Thymus (tissue), 14 donors: ENCODE measurements at places on chromosomes 5 and 9. TPM values are rescaled to one million over a fixed set of nuclear protein-coding genes. Genes with fewer than 3 reads are reported as not detected.

DNA sequence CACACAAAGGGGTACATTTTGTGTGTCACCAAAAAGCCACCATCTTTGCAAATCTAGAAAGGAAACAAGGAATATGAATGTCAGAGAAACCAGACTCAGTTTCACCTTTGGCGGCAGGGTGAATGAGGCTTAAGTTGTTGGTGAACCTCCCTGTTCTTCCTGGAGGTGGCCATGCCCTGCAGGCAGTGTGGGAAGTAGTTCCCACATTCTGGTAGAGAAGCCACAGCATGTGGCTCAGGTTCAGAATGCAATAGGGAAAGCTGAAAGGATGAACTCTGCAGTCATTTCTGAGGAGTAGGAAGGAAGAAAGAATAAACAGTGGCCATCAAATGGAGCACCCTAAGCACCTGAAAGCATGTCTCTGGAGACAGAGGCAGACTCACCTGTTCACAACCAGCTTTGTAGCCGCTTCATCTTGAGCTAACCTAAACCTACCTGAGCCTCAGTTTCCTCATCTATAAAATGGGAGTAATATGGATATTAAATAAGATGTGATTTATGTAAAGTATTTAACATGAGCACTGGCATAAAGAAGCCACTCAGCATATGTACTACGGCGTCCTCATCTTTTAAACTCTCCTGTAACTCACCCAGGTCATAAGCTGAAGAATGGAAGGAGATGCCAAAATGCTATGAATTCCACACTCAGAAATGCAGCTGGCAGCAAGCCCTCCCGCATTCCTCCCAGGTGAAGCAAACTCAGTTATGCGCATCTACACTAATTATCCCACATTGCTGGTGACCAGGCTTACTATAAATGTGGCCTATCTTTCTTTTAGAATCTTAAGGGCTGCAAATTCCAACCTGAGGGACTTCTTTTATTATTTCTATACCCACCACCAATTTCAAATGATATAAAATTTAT, 86.0 kb downstream of the ZNF608 start:
- no peak for DNase-seq

The C5orf58 gene
- not detected for total RNA-seq

GRCh38 chr5:73186976-73187375, 14.0 kb downstream of the TMEM174 start:
- DNase-seq = no peak

GRCh38 chr5:141870871-141871270, 7.3 kb downstream of the PCDH1 start:
- no peak for DNase-seq

DNA sequence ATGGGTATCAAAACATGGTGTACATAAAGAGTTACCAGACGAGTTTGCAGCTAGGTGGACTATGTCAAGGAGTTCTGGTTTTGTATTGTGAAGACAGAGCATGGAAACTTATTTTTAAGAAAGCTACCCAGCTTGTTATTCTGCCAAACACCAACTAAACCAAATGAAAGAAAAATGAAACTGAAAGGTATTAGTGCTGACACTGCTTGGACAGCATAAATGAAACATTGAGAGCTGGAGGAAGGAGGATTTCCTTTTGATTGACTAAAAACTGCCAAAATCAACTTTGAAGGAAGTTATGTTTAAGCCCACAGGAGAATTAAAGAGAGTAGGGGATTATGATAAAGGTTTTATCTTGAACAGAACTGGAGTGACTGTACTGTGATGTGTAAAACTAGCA, 766.2 kb downstream of the PTPRD start:
- DNase-seq = no peak

GRCh38 chr9:12884736-12885395, 110.0 kb downstream of the LURAP1L start:
- no peak for DNase-seq

GRCh38 chr5:52853650-52854049, 65.9 kb downstream of the ITGA1 start:
- DNase-seq = no peak

GRCh38 chr5:115940080-115940810, 22.0 kb upstream of the LVRN start:
- DNase-seq = no peak

The TAF11L5 gene
- total RNA-seq = not detected

DNA sequence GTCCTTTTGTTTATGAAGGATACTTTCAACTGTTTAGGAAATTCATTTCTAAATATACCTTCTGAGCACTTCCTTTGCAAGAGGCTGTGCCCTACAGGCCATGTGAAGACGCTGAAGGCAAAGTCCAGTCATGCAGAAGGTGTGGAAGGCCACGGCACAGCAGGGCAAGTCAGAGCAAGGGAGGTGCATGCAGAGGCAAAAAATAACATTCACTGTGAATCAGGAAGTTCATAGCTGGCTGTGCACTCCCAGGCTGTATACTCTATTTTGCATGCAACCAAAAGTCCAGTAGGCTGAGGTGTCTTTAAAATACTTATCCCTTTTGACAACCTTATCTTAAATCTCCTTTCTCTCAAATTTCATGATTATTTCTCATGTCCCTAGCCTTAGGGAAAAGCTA, 50.3 kb downstream of the GNAQ start:
- no peak for DNase-seq

The ZNF354C gene
- total RNA-seq = 6.0 TPM

DNA sequence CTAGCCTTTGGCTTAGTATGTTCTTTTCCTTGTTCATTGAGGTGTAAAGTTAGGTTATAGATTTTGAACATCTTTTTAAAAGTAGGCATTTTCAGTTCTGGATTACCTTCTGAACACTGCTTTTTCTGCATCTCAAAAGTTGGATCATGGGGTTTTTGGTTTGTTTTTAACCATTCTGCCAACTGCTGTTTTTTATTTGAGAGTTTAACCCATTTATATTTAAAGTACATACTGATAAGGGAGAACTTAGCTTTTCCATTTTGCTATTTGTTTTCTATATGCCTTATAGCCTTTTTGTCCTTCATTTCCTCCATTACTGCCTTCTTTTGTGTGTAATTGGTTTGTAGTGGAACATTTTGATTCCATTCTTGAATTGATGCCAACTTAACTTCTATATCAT, 30.5 kb upstream of the ZNF169 start:
- DNase-seq = no peak

DNA sequence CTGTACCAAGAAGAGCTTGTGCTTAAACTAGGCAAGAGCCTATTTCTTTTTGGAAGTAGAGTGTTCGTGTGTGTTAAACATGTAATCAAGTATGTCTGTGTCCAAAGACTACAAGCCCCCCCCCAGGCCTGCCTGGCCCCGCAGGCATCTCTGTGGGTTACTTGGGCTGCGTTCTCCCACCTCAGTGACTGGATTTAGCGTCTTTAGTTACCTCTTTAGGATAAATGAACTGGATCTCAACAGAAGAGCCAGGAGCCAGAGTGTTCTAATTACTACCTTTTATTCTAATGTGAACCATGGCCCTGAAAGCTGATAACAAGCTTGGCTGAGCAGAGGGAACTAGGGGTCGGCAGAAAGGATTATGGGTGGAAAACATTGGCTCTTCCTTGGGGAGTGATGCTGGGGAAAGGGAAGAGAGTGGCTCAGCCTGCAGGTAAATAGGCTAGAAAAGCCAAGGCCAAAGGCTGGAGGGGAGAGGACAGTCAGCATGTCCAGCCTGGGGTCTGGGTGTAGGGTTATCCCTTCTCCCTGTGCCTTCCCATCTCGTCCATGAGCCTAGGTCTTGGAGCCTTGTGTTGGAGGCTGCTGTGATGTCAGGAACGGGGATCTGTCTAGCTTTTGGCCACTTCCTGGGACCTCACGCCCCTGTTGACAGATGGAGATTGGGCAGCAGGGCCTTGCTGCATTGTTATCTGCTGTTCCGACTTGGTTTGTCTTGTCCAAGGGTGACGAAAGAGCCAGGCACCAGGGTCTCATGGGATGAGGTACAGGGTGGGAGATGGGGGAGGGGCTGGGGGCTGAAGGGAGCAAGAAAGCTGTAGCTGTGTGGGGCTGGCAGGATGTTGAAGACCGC, 11.1 kb downstream of the CD74 start:
- no peak for DNase-seq

The NTMT1 gene
- total RNA-seq = 23.9 TPM

DNA sequence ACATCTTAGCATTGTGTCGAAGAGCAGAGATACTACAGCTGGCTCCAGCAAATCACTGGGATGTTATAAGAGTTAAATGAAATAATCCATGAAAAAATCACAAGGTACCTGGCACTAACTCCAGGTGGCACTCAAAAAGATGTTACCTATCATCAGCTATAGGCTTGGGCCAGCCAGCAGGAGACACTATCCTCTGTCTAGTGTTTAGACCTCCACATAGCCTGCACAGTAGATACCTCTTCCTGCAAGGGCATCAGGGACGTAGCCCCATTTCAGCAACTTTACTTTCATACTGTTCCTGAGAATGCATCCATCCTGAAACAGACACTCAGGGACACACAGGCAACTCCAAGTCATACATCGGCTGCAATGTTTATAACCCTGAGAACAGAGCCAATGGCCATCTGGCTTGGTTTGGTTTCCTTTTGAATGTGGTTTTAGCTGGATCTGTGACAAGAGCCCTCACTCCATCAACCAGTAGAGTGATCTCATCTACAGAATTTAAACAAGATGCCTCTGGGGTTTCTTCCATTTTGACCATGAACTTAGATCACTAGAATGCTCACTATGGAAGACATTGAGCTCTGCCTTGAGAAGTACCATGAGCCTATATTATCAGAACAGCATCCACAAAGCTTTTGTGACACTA, 69.9 kb downstream of the TLE1 start:
- DNase-seq = no peak

GRCh38 chr5:36590513-36591286, 15.7 kb upstream of the SLC1A3 start:
- DNase-seq = no peak

The C9orf40 gene
- 4.3 TPM for total RNA-seq

DNA sequence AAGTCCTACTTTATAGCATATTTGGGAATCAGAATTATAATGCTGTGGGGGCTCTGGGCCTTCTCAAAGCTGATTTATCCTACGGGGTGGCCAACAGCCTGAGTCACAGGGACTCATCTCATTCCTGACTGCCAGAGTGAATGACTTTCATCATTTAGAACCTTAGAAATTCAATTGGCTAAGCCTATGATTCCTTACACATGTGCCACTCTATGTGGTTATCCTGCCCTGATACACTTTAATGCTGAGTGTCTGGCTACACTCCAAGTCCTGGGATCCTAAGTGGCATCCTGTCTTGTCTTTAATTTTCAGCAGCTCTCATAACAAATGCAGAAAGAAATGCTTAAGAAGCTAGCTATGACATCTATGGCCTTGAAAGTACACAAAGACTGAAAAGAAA, 75.2 kb upstream of the FREM1 start:
- DNase-seq = no peak

- no peak for DNase-seq
Observed at GRCh38 chr5:101534491-101535110, 631.5 kb upstream of the ST8SIA4 start.

DNA sequence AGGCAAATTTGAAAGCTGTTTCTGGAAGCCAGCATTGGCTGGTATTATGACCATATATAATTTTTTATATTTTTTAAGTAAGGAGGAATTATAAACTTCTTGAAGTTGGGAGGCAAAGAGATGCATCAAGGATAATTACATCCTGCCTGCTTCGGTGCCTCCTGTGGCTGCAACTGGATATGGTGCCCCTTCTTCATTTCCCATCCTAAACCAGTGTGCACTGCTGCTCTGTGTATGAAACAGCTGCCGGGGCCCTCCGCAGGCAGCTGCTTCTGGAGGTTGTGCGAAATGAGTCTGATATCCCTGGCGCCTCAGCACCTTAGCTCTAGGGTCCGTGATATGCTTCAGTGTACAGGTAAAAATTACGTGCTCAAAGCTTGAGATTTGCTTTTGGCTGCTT, 304.2 kb downstream of the ENC1 start:
- no peak for DNase-seq

The TXNDC8 gene
- not detected for total RNA-seq

- no peak for DNase-seq
Observed at GRCh38 chr9:113247640-113248039, 26.3 kb downstream of the SLC31A1 start.

The GLDC gene
- 0.71 TPM for total RNA-seq

- no peak for DNase-seq
Observed at GRCh38 chr5:27015758-27016157, 22.6 kb downstream of the CDH9 start.

DNA sequence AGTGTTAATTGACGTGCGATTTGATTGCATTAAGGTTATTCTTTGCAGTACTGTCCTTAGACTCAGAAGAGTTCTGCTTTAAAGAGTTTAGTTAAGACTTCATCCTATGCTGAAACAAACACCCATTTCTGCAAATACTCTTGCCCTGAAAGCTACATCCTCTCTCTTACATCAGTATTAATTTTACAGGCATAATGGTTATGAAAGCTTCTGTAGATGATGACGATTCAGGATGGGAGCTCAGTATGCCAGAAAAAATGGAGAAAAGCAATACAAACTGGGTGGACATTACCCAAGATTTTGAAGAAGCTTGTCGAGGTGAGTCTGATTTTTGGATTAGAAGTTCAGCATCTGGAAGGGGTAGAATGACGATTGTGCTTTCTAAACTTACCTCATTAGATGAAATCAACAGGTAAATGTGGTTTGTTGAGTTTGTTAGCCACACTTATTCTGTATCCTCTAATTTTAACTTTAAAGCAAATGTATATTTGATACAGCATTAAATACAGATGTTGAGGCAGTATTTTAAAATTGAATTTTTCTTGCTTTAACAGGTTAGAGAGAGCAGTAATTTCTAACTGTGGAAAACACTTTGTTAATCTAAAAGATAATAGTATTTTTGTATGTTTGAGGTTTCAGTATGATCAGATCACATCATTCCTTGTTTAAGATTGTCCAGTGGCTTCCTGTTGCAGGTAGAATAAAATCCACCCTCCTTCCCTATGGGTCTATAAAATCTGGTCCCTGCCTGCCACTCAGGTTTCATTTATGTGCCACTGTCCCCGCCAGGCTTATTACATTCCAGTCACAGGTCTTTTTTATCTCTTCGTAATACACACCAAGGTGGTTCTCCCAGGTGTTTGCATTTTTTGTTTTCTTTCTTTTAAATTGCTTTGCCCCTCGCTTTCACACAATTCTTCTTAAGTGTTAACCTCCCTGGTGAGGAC, 1.3 kb downstream of the NAA35 start:
- DNase-seq = peak; percentile 26

- no peak for DNase-seq
Observed at GRCh38 chr5:169652057-169652456, 15.0 kb downstream of the DOCK2 start.
